ENCODE measurements at places on chromosomes 3 and 15.

DNA sequence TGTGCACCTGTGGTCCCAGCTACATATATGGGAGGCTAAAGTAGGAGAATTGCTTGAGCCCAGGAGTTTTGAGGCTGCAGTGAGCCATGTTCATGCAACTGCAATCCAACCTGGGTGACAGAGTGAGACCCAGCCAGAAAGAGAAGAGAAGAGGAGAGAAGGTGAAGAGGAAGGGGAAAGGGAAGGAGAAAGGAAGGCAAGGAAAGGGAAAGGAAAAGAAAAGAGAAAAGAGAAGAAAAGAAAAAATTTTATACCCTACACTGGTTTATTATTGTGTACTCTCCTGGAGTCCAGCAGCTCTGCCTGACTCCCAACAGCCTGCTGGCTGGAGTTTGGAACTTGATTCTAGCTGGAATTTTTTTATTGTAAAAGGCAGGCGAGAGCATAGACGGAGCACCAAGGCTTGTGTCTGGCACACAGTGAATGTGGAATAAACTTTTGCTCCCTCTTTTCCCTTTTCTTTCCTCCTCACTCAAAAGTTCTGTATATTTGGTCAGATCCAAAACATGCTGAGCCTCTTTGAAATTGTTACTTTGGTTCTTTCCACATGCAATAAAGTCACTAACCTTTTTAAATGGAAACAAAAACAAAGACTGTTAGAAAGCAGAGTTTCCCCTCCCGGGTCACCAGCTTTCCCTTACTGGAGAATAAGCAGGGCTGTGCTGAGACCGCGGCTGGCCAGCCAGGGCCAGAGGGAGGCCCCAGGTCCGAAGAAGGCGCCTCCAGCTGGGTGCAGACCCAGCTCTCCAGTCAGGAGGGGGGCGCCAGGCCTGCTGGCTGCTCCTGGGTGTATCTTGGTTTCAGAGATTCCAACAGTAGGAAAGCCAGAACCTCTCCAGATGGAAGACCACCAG lies 9.9 kb downstream of the THSD4 start:
- no peaks in the 10 kb centered on the region for H3K27me3 ChIP-seq
- no peak for DNase-seq
- H3K4me1 ChIP-seq, result peaks cover 4% of the 10 kb centered on the region
- peak overlapping the region; percentile 94 for H3K27ac ChIP-seq

DNA sequence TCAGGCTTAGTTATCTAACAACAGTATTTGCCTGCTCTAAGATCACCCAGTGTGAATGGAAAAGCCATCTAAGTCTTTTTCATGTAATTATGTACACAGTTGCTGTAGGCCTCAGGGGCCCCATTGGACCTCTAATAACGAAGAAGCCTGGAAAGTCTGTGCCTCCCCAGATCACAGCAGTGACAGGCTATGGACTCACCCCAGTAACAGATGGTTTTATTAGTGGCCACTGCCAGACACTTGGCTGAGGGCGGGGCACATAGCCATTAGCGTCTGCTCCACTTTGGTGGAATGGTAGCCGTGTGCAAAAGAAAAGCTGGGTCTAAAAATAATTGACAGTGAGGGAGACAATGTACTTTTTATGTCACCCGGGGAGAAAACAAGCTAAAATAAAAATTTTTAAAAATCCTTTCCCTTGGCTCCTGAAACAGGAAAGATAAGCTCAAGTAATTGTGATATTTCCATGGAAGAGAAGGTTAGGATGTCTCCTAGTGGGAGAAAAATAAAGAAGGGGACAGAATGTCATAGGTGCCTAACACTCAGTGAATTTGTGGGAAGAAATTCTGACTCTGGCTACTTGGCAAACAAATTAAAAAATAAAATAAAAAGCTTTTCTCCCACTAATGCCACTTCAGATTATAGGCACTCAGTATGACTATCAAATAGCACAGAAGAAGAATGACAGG lies 44.3 kb upstream of the ZNF385D start:
- H3K27ac ChIP-seq, result peak overlapping the region; percentile 69
- no peaks in the 10 kb centered on the region for H3K27me3 ChIP-seq
- DNase-seq, result no peak
- no peaks in the 10 kb centered on the region for H3K36me3 ChIP-seq
- H3K4me1 ChIP-seq, result no peaks in the 10 kb centered on the region

DNA sequence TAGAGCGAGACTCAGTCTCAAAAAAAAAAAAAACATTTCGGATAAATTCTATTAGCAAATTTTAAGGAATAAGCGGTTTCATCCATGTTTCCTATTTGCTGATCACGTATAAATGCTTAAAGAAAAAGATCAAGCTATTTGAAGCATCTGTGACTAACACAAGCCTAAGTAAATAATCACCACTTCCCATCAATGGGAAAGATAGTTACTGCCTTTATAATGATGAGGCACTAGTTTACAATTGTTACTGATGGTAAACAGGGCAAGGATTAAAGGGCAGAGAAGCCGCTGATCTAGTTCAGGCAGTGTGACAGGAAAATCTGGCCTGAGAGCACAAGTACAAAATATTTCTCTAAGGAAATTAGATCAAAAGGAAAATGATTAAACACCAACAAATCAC lies 13.7 kb downstream of the CLPX start:
- no peak overlapping the region for H3K4me3 ChIP-seq
- no peak overlapping the region for H3K27ac ChIP-seq
- H3K4me1 ChIP-seq, result no peaks in the 10 kb centered on the region
- H3K36me3 ChIP-seq, result peaks cover 64% of the 10 kb centered on the region
- no peaks in the 10 kb centered on the region for H3K27me3 ChIP-seq
- no peak for DNase-seq

DNA sequence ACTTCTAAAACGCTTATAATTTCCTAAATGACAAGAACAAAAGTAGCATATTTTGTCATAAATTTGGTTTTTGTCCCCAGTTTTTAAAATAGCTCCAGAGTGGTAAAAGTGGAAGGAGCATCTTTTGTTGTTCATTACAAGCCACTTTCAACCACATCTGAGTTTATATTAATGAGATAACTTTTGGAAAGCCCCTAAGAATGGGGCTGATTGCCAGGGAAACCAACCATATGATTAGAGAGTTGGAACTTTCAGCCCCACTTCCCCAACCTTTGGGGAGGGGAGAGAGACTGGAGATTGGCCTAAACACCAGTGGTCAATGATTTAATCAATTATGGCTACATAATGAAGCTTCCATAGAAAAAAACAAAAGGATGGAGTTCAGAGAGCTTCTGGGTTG lies 57.4 kb downstream of the CPA3 start:
- H3K36me3 ChIP-seq, result no peaks in the 10 kb centered on the region
- H3K4me3 ChIP-seq, result no peak overlapping the region
- H3K27ac ChIP-seq, result no peak overlapping the region
- no peak for DNase-seq

- no peaks in the 10 kb centered on the region for H3K36me3 ChIP-seq
- H3K27me3 ChIP-seq, result no peaks in the 10 kb centered on the region
- no peaks in the 10 kb centered on the region for H3K4me1 ChIP-seq
- DNase-seq, result no peak
- no peak overlapping the region for H3K4me3 ChIP-seq
- no peak overlapping the region for H3K27ac ChIP-seq
Measured at GRCh38 chr3:195813916-195814640, 2.3 kb upstream of the MUC4 start.

- H3K27me3 ChIP-seq, result no peaks in the 10 kb centered on the region
- peak overlapping the region; percentile 80 for H3K4me3 ChIP-seq
Measured at GRCh38 chr15:64774629-64775493, 528 bp downstream of the RBPMS2 start.

DNA sequence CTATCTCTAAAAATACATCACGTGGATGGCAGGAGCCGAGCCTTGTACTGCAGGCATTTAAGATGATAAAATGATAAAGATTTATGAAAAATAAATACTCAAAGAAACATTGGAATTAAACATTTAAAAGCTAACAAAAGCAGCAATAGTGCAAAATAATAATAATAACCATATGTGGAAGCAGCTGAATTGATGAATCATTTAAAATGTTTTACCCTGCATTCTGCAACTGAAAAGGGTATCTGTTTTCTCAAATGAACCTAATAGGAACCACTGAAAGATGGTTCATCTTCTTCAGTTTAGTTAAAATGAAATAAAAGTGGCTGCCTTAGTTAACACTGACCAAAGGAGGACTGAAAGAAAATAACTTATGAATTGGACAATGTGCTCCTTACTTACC lies 436.1 kb downstream of the TUSC7 start:
- no peak for DNase-seq
- H3K27ac ChIP-seq, result no peak overlapping the region
- H3K36me3 ChIP-seq, result no peaks in the 10 kb centered on the region
- no peak overlapping the region for H3K4me3 ChIP-seq
- no peaks in the 10 kb centered on the region for H3K27me3 ChIP-seq

DNA sequence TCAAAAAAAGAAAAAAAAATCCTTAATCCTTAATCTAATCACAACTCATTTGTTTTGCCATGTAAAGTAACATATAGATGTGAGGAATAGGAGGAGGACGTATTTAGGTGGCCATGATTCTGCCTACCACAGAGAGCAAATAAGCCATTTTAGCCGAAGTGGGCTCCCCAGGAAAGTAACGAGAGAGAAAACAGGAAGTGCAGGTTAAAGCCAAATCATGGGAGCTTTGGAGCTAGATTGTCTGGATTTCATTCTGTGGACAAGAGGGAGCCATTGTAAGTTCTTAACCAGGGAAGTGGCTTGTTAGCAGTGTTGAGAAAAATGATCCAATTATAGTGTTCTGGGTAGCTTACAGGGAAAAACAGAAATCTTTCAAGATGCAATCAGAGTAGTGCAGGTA lies 9.4 kb downstream of the TMOD2 start:
- H3K36me3 ChIP-seq, result no peaks in the 10 kb centered on the region
- no peak for DNase-seq
- no peaks in the 10 kb centered on the region for H3K4me1 ChIP-seq
- no peaks in the 10 kb centered on the region for H3K27me3 ChIP-seq
- H3K27ac ChIP-seq, result no peak overlapping the region
- H3K4me3 ChIP-seq, result no peak overlapping the region

DNA sequence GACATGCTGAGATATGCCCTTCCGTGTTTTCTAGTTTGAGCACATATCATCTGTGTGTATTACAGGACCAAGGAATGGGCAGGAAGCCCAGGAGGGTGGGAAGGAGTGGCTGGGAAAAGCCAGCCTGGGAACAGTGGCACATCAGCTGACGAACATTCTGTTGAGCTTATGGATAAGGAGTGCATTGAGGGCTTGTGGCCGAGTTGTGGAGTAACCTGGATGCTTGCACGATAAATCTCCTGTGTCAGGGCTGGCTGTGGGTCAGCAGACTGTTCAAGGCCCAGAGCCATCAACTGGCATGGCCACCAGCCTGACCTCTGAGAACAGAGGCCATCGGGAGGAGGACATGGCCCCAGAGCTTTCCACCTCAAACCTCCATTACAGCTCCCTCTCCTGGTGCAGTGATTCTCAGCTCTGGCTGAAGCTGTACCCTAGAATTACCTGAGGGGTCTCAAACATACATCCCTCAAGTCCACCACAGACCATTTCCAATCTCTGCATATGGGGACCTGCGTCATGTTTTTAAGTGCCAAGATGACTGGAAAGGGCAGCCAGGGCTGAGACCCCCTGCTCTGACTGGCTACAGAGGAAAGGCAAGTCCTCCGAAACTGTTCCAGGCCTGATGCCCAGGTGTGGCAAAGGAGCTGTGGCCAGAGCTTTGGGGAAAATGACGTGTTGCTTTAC lies 4.8 kb upstream of the VILL start:
- H3K27me3 ChIP-seq, result no peaks in the 10 kb centered on the region
- H3K36me3 ChIP-seq, result peaks cover 17% of the 10 kb centered on the region
- no peak for DNase-seq

DNA sequence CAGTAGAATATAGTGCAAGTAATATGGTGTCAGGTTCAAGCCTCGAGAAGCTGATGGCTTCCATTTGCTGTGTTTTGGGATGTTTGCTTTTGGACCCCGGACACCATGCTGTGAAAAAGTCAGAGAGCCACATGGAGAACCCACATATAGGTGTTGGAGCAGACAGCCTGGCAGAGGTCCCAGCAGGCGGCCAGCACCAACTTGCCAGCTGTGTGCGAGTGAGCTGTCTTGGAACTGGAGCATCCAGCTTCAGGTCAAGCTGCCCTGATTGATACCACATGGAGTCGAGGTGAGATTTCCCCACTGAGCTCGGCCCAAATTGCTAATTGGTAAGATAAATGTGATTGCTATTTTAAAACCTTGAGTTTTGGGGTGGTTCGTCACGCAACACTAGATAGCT lies 185.7 kb upstream of the TBL1XR1 start:
- no peak overlapping the region for H3K4me3 ChIP-seq
- no peak overlapping the region for H3K27ac ChIP-seq
- no peaks in the 10 kb centered on the region for H3K27me3 ChIP-seq
- no peak for DNase-seq

DNA sequence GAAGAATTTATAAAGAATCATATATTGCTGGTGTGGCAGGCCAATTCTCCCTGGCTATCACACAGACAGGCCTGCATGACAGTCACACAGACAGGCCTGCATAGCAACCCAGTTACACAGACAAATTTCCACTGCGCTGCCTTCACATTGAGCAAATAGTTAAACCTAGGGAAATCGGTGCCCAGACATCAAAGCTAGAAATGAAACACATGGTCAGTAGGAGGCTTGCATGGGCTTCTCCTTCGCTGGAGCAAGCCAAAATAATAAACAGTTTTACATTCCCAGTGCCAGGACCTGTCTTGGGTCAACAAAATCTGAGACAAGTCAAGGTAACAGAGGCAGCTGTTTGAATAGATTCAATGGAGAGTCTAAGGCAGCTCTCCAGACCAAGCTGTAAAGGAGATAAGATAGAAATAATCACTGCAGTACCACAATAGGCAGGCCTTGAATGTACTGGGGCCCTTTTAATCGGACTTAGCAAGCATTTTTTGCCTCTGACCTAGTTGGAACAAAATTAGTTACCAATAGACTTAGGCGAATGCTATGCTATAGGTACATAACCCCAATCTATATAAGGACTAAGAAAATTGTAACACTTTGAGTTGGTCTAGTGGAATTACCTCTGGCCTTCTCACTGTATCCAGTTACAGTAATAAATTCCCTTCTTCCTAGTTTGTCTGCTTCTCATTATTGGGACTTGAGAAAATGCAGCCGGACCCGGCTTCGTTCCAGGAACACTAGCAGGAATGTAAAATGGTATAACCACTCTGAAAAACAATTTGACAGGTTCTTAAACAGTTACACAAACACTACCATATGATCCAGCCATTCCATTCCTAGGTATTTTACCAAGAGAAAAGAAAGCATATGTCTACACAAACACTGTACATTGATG lies 274.7 kb upstream of the UBE2E2 start:
- H3K27ac ChIP-seq, result no peak overlapping the region
- no peak overlapping the region for H3K4me3 ChIP-seq
- H3K4me1 ChIP-seq, result no peaks in the 10 kb centered on the region
- H3K36me3 ChIP-seq, result no peaks in the 10 kb centered on the region
- no peaks in the 10 kb centered on the region for H3K27me3 ChIP-seq

GRCh38 chr3:100740207-100740606 lies 30.9 kb downstream of the TFG start:
- H3K27me3 ChIP-seq, result no peaks in the 10 kb centered on the region
- H3K27ac ChIP-seq, result no peak overlapping the region
- DNase-seq, result no peak

GRCh38 chr3:146313746-146314111 lies 62.8 kb upstream of the PLSCR4 start:
- peak overlapping the region; percentile 41 for H3K27ac ChIP-seq
- H3K4me1 ChIP-seq, result no peaks in the 10 kb centered on the region
- no peaks in the 10 kb centered on the region for H3K27me3 ChIP-seq
- H3K4me3 ChIP-seq, result no peak overlapping the region

Data from ascending aorta (tissue), 2 donors.